ENCODE measurements at places on chromosomes 4 and X. TPM values are rescaled to one million over a fixed set of nuclear protein-coding genes. Genes with fewer than 3 reads are reported as not detected.

DNA sequence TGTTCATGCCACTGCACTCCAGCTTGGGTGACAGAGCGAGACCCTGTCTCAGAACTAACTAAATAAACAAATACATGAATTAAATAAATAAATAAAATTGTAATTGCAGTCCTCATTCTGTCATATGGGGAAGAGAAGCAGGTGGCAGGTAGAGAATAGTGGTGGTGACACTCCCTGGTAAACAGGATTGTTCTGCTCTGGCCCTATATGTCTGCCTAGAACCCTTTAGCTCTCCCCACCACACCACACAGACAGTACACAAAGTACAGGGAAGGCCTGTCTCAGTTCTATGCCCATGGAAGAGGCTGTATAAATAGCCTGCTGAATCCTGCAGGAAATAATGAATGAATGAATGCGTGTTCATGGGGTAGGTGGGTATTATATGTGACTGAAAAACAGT is 117.7 kb downstream of the CEP135 start:
- no peak overlapping the region for H3K27ac ChIP-seq
- DNase-seq = no peak
- H3K36me3 ChIP-seq = no peaks in the 10 kb centered on the region
- H3K27me3 ChIP-seq = no peaks in the 10 kb centered on the region
- H3K4me1 ChIP-seq = no peaks in the 10 kb centered on the region

DNA sequence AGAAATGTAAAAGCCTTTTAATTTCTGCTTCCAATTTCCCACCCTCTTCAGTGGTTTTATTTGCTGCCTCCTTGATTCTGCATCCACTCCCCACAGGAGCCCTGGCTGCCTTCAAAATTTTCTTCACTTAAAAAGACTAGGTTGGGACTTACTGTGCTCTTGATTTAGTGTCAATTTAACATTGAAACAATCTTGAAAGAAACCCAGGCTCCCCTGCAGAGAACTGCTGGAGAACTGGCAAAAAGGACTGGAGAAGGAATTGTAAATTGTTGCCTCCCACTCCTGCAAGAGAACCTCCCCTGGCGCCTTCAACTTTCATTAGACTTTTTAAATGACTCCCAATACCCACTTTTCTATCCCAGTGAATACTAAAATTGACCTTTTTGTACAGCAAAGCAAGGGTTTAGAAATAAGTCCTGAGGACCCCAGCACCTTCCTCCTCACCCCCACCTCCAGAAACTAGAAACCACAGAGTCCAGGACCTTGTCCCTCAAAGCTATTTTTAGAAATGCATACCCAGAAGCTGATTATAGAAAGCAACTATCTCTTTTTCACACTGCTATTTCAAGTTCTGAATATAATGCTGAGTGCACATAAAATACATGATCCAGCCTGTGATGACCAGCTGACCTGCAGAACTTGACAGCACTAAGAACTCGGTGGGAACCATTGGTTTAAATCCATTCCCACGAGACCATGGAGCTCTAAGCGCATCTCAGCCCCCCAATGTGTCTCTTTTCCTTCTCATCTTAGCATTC is 155.5 kb downstream of the INPP4B start:
- H3K27ac ChIP-seq = no peak overlapping the region
- H3K27me3 ChIP-seq = no peaks in the 10 kb centered on the region
- no peaks in the 10 kb centered on the region for H3K4me1 ChIP-seq

MXRA5 gene
- polyA plus RNA-seq = not detected

ARR3 gene
- not detected for polyA plus RNA-seq

INTS6L gene
- 5.7 TPM for polyA plus RNA-seq

Data from naive B cell (primary cell).